ENCODE measurements at places on chromosomes 5 and 9. TPM values are rescaled to one million over a fixed set of nuclear protein-coding genes. Genes with fewer than 3 reads are reported as not detected.

PCDHGB1 gene
- total RNA-seq: 0.82 TPM

INPP5E gene
- 15.9 TPM for total RNA-seq

DAB2IP gene
- total RNA-seq: 32.5 TPM

PFN3 gene
- total RNA-seq: not detected

TNFSF15 gene
- 0.26 TPM for total RNA-seq

SLCO4C1 gene
- 0.58 TPM for total RNA-seq

SHLD3 gene
- total RNA-seq: 0.34 TPM

ADAM19 gene
- 8.2 TPM for total RNA-seq

ITGA1 gene
- total RNA-seq: 34.0 TPM

NOXA1 gene
- total RNA-seq: 0.23 TPM

ERGIC1 gene
- total RNA-seq: 149 TPM

PRELID2 gene
- 1.3 TPM for total RNA-seq

CTSL gene
- total RNA-seq: 329 TPM

ZFP37 gene
- 0.58 TPM for total RNA-seq

BTNL8 gene
- 1.2 TPM for total RNA-seq

GAPT gene
- not detected for total RNA-seq

FBXL7 gene
- 17.2 TPM for total RNA-seq

PRRT1B gene
- not detected for total RNA-seq

TPPP gene
- total RNA-seq: 0.35 TPM

GDA gene
- not detected for total RNA-seq

PNPLA7 gene
- total RNA-seq: 0.23 TPM

RXFP3 gene
- not detected for total RNA-seq

CDKN2B-AS1 gene
- not detected for total RNA-seq

PCDHB10 gene
- total RNA-seq: 0.12 TPM

Measured in pericardium fibroblast (primary cell).